ENCODE measurements at places on chromosomes 12 and 14.

GRCh38 chr14:77965919-77966435, 166.1 kb downstream of the ADCK1 start:
- H3K4me3 ChIP-seq = peak overlapping the region; percentile 50
- H3K4me1 ChIP-seq = peaks cover 4% of the 10 kb centered on the region
- H3K27ac ChIP-seq = peak overlapping the region; percentile 68
- H3K36me3 ChIP-seq = no peaks in the 10 kb centered on the region
- DNase-seq = peak; percentile 66
- H3K27me3 ChIP-seq = peaks cover 49% of the 10 kb centered on the region

DNA sequence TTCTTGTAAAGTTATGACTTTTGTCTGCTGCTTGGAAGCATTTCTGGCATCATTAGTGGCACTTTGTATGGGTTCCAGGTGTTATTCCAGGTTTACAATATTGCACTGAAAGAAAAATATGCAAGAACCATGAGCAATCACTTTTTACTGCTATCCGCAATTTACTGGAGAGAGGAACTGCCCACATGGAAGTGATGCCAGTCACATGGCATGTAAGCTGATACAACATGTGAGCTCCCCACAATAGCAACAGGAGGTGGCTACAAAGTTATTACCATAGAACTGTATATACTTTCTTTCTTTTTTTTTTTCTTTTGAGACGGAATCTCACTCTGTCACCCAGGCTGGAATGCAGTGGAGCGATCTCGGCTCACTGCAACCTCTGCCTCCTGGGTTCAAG, 1012.1 kb downstream of the BCL11B start:
- DNase-seq = no peak
- H3K27me3 ChIP-seq = no peaks in the 10 kb centered on the region
- H3K27ac ChIP-seq = no peak overlapping the region
- no peak overlapping the region for H3K4me3 ChIP-seq
- no peaks in the 10 kb centered on the region for H3K4me1 ChIP-seq

DNA sequence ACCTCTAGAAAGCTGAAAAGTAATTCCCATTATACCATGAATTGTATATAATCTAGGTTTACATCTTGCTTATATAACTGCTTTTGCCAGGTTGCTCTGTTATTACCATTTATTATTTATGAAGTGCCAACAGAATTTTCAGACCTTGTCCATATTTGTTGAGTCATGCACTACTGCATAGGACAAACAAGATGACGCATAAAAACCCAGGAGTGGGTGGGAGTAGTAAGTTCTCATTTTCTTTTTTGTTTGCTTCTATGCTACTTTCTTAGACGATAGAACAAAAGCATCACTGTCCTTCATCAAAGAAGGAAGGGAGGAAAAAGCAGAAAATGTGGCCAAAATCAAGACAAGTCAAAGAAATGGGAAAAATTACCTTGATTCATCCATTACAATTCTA, 119.0 kb upstream of the RASSF8 start:
- no peaks in the 10 kb centered on the region for H3K27me3 ChIP-seq
- no peaks in the 10 kb centered on the region for H3K36me3 ChIP-seq
- H3K4me1 ChIP-seq = no peaks in the 10 kb centered on the region
- no peak overlapping the region for H3K4me3 ChIP-seq
- no peak for DNase-seq
- H3K27ac ChIP-seq = no peak overlapping the region

- no peaks in the 10 kb centered on the region for H3K27me3 ChIP-seq
- peaks cover 71% of the 10 kb centered on the region for H3K4me1 ChIP-seq
- no peak overlapping the region for H3K27ac ChIP-seq
- no peak for DNase-seq
Observed at GRCh38 chr12:4158306-4158705, 115.3 kb upstream of the CCND2 start.

- no peak overlapping the region for H3K27ac ChIP-seq
- no peaks in the 10 kb centered on the region for H3K4me1 ChIP-seq
- H3K36me3 ChIP-seq = no peaks in the 10 kb centered on the region
- peaks cover 6% of the 10 kb centered on the region for H3K27me3 ChIP-seq
- no peak for DNase-seq
Observed at GRCh38 chr14:31887929-31888580, 189.0 kb upstream of the ARHGAP5 start.
